ENCODE measurements at places on chromosomes 5 and 9.
A peak's percentile ranks its signal among the peaks of the same experiment; 100 is the strongest.

DNA sequence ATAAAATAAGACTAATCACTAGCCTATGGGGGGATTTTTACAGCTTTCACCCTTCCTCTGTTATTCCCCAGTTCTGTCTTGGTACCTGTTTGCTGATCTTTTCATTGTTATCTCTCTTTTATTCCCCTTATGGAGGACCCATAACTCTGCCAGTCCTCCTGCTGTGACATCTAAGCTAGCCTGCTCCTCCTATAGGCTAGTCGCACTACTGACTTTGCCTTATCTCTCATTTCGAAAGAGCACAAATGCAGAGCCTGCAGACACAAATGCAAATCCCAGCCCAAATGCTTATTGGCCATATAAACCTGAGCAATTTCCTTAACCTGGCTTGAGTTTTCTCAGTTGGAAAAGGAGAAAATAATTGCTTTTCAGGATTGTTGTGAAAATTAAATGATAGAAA is 59.1 kb upstream of the CAMK4 start:
- DNase-seq = no peak

DNA sequence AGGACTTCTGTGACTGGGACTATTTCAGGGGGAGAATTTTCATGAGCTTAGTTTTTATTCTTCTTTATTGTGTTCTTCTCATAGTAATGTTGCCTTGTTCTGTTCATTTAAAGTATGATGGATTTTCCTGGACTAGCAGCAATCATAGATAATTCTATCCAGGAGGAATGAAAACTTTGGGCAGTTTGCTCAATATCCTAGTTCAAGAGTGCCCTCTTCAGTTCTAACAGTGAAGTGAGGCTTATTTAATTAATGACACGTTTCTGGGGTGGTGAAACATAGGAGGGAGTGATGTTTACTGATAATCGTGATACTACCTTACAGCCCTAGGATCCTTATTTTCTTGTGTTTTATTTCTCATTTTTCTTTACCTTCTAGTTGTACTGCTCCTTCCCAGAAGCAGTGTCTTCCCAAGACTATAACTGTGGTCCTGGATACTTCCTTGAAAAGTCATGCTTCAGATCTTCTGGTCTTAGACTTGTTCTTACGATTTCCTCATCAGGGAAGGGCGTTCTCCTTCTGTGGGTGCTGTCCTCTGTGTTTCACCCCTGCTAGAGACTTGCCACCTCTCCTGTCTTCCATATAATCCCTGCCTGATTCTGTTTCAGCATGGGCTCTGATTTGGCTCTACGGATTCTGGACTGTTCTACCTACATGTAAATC is 57.4 kb downstream of the CFAP95 start:
- DNase-seq = peak; percentile 64

- no peak for DNase-seq
Observed at GRCh38 chr5:55668356-55668755, 43.8 kb downstream of the SLC38A9 start.

DNA sequence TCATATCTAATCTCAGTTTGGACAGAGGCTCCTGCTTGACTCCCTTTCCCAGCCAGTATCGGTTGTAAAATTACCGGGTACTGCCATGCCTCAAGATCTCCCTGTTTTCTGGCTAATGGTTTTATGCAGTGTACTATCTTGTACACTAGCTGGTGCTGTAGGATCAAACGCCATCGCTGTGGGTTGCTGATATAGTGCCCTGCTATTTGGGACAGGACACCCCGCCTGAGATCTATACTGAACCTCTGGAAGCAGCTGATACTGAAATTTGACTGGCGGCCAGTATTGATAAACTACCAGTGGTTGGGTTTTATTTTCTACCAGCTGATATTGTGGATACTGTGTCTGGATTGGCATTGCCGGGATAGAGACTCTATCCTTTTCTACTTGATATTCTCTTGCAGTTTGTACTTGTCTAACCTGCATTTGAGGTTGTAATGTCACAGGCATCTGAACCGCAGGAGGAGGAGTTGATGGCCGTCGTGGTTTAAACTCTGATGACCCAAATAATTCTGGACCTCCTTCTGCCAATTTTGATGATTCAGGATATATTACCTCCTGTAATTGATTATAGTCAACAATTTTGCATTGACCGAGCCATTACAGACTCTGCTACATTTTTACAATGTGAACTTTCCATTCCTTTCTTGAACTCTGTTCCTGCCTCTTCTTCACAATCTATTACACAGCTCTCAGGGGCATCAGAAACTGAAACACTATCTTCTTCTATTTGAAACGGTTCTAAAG is 112.5 kb upstream of the LARP1 start:
- DNase-seq = peak; percentile 28

- no peak for DNase-seq
Observed at GRCh38 chr5:180049185-180049548, 22.4 kb downstream of the RNF130 start.

DNA sequence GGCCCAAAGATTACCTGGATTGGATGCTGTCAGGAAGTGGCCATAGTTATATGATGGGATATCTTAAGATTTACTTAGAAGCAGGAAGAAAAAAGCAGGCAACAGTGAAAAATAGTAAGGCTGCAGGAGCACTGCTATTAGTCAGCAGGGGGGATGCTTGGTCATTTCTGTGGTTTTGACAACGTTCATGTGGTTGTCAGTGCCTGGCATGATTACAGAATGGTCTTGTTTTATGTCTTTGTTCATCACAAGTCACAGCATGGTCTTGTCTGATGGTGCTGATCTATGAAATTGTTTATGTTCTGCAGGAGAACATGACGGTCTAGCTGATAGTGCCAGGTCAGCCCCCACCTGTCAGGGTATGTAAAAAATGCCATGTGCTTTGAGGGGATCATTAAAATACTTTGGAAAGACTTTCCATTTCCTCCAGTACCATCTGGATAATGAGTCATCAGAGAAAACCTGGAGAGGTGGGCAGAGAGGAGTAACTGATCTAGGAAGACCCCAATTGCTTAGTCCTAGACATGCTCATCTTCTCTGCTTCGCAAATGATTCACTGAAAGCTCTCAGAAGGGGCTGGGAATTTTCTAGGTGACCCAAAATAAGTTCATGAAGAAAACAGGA is 48.5 kb downstream of the PLGRKT start:
- DNase-seq = no peak

DNA sequence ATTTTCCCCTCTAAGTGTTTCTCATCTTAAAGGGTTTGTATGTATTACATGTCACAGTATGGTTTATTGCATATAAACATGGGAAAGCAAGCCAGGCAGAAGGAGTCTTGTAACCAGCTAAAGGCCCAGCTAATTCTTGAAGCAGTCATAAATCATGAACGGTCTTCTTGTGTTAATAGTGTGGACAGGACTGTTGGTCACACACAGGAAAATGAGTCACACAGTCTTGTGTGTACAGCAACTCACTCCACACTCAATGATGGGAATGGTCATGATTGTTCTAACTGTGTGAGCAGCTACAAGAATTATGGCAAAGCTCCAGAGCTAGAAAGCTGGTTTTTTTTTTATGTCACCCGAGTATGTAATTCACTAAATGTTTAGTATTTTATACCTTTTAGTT is 123.9 kb downstream of the GHR start:
- DNase-seq = no peak

- DNase-seq = no peak
Observed at GRCh38 chr5:124079062-124079461, 567.1 kb downstream of the CSNK1G3 start.

DNA sequence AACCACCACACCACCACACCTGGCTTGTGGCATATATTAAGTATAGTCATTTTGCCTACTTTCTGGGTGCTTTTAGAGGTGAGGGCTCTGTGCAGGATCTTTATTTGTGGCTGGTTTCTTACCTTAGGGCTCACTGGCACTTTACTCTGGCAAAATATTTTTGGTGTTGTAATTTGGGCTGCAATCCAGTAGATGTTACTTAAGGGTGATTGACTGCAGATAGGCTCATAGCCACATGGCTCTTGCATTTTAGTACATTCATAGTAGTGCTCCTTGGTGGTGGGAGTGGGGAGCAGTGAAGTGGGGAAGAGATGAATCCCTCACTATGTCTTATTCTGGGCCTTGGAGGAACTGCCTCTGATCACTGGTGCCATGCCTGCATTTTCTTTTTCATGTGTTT is 376.1 kb upstream of the GRIN3A start:
- no peak for DNase-seq

- no peak for DNase-seq
Observed at GRCh38 chr5:14351086-14351661, 208.0 kb downstream of the TRIO start.

- DNase-seq = peak; percentile 50
Observed at GRCh38 chr5:113612060-113612496, 98.6 kb downstream of the YTHDC2 start.

DNA sequence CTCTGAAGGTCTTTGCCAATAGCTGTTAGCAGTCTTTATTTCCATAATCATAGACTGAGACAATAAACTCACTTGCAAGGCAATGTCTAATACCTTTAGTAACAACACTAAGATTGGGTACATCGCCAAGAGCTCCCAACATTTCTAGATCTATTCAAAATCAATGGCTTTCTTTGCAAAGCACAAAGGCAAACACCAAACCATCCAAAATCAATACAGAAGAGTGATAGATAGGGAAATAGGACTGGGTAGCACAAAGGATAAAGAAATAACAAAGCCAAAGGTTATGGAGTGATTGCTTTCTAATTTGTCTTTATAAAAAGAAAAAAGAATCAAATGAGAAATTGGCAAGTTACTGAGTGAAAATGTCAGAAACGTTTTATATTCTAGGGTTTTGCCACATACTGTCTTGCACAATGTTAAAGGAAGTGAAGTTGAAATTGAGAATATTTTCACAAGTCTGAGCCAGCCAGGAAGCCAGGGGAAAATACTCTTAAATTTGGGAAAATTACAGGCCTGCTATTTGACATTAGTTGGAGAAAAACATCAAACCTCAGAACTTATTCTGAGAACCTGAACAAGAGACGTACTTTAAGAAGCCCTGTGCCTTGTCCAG is 53.3 kb upstream of the LHFPL2 start:
- no peak for DNase-seq

DNA sequence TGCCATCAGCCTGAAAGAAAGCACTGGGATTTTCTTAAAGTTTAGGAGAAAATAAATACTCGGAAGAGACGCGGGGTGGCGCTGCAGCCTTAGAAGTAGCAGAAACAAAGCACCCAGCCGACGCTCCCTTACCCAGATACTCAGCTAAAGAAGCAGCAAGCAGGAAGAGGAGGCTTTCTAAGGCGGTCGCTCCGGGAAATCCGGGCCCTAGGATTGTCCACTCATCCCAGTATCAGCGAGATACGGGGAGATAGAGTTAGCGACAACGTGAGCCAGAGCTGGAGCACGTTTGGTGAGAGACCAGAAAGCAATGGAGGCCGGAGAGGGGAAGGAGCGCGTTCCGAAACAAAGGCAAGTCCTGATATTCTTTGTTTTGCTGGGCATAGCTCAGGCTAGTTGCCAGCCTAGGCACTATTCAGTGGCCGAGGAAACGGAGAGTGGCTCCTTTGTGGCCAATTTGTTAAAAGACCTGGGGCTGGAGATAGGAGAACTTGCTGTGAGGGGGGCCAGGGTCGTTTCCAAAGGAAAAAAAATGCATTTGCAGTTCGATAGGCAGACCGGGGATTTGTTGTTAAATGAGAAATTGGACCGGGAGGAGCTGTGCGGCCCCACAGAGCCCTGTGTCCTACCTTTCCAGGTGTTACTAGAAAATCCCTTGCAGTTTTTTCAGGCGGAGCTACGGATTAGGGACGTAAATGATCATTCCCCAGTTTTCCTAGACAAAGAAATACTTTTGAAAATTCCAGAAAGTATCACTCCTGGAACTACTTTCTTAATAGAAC is at the start of gene PCDHB2:
Gene PCDHB2 (plus strand): TSS at position 135 of the 782 bp plus-strand sequence. CDS start 176 bp downstream, at position 311.
- DNase-seq = peak; percentile 64

- DNase-seq = no peak
Observed at GRCh38 chr9:13142776-13143175, 136.7 kb downstream of the MPDZ start.

- no peak for DNase-seq
Observed at GRCh38 chr5:126973193-126973592, 57.2 kb downstream of the MARCHF3 start.

GRCh38 chr5:43553381-43553780 is 3.5 kb downstream of the PAIP1 start:
- DNase-seq = peak; percentile 79

GRCh38 chr9:137708590-137709284 is 89.9 kb downstream of the EHMT1 start:
- no peak for DNase-seq

DNA sequence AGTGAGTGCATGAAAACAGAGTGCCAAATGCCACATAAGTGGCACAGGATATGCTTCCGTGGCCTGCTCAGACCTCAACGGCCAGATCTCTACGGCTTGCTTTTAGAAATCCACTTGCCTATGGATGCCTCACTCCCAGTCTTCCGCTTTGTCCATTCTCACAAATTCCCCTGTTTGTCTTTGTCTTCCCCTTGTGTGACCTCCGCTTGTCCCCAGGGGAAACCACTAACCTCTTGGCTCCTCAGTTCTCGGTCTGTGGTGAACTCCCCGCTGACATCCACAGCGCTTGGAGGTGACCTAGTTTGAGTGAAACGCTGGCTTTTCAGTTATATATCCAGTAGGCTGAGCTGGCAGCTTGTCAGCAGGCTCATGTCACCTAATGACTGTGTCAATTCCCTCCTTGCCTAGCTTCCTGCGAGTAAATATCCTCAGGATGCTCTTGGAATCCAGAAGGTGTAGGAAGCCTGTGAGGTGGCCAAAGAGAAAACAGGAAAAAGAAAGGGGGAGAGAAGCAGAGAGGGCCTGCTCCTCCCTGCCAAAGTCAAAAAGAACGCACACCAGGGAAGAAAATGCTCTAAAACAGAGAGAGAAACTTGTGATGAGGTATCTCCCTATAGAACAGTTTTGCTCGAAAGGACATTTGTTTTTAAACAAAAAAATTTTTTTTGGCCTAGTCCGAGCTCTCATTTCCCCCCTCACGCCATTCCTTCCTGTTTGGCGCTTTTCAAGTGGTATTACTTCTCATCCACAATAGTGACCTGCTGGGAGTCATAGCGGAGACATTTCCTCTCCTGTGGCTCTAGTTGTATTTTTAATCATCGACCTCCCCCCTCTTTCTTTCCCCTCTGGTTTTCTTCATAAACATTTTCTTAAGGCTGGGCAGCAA is 101.6 kb upstream of the SPRY4 start:
- no peak for DNase-seq

DNA sequence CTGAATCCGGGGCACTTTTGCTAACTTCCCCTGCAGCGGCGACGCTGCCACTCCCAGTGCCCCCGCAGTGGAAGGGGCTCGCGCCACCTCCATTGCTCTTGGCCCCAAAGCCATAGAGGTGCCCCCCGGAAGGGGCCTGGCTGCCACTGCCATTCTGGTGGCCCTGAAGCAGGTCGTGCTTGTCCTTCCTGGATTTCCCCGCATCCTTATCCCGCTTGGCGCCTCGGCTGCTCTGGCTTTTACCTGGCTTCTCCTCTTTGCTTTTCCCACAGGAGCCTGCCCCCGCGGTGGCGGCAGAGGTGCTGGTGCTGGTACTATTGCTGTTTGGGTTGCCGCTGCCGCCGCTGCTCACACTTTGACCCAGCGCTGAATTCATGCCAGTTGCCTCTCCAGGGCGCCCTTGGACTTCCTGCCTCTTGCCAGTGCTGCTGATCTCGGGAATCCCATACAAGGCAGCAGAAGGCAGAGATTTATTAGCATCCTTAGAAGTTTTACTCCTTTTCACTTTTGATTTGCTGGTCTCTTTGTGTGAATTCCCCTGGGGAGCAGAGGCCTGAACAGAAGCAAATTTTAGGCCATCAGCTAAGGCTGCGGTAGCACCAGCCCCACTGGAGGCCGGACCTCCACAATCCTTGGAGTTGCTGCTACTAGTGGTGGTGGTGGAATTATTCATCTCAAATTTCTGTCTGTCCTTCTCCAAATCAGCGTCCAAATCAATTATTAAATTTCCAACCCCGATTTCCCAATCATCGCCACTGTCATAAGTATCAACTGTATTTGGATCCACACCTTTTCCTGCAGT is 2.1 kb downstream of the ZNF608 start:
- DNase-seq = peak; percentile 62

GRCh38 chr9:8337834-8338766 is 538.5 kb upstream of the DMAC1 start:
- peak; percentile 4 for DNase-seq
